ENCODE measurements at places on chromosomes 12 and 14.
A peak's percentile ranks its signal among the peaks of the same experiment; 100 is the strongest.

- no peak for DNase-seq
Observed at GRCh38 chr12:130714591-130715149, 1.4 kb downstream of the RIMBP2 start.

DNA sequence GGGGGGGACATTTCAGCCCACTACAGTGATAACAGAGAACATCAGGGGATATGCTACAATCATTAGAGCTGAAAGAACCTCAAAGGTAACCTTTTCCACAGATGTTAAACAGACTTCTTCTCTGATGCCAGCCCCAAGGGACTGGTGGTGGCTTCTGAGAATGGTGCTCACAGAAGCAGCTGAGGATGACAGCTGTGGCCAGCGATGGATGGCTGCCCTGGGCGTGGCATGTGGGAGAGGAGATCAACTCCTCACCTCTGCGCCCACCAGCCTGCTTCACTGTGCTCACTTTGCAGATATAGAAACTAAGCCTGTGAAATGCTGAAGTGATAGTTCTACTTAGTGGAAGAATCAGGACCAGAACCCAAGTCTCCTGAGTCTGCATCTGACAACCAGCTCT, 33.0 kb downstream of the FOXN3 start:
- DNase-seq = no peak

DNA sequence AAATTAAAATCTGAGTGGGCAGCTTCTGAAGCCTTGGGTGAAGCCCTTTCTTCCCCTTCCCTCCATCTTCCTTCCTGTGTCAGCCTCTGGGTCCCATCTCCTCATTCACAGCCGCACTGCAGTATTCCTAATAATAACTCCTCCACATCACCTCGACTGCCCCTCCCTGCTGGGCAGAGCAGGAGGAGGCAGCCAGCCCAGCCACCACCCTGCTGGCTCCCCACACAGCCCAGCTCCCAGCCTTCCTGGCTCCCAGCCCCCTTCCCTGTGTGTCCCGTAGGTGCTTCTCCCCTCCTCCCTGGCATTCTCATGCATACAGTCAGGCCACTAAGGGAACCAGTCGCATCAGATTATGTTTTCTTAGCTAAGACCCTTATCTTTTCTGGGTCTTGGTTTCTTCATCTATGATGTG, 3.7 kb downstream of the IFFO1 start:
- no peak for DNase-seq

GRCh38 chr12:30197392-30198057, 413.8 kb upstream of the TMTC1 start:
- DNase-seq = no peak

DNA sequence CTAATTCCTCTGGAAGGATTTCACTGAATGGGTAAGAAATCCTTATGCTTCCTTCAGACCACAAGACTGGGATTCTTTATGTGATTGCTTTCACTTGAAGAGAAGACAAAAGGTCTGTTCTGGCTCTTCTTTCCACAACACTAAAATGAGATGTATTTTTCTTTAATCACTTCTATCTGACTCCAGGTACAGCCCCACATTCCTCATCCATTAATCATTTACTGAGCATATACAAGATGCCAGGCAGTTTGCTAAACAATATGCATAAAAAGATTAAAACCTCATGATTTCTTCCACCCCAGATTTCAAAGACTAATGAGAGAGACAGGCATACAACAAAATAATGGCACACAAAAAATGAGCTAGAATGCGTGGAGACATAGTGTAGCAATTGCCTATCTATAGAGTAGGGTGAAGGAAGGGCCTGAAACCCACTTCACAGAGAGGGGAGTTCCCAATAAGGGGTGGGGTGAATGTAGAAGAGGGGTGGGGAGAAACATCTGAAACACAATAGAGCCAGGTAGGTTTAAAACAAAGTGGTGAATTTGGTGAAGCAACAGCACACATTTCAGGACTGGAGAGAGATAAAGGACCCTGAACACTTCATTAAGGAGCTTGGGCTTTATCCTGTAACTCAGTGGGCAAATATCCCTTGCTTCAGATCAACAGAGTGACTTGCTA, 65.1 kb upstream of the PRB2 start:
- DNase-seq = no peak

- no peak for DNase-seq
Observed at GRCh38 chr12:59405992-59406391, 189.8 kb upstream of the SLC16A7 start.

- no peak for DNase-seq
Observed at GRCh38 chr12:41344776-41345470, 156.8 kb downstream of the PDZRN4 start.

DNA sequence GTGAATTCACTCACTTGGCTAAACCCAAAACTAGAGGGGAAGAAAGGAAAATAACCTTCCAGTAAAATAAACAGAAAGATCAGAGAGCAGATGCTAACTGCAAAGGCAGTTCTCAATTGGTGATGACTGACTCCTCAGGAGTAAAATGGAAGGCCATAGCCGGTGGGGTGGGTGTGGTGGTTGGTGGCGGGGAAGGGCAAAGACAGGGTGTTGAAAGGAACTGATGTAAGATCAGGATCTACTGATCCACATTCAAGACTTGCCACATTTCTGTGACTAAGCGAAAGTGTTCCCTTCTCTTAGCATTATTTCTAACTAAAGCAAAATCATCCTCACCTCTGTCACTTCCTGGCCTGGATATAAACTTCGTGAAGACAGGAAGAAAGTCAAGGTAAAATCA, 26.3 kb upstream of the TC2N start:
- peak; percentile 40 for DNase-seq

DNA sequence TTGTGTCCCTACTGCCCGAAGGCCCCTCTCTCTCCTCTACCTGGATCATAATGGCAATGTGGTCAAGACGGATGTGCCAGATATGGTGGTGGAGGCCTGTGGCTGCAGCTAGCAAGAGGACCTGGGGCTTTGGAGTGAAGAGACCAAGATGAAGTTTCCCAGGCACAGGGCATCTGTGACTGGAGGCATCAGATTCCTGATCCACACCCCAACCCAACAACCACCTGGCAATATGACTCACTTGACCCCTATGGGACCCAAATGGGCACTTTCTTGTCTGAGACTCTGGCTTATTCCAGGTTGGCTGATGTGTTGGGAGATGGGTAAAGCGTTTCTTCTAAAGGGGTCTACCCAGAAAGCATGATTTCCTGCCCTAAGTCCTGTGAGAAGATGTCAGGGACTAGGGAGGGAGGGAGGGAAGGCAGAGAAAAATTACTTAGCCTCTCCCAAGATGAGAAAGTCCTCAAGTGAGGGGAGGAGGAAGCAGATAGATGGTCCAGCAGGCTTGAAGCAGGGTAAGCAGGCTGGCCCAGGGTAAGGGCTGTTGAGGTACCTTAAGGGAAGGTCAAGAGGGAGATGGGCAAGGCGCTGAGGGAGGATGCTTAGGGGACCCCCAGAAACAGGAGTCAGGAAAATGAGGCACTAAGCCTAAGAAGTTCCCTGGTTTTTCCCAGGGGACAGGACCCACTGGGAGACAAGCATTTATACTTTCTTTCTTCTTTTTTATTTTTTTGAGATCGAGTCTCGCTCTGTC, 1.8 kb downstream of the INHBE start:
- no peak for DNase-seq

- no peak for DNase-seq
Observed at GRCh38 chr14:54173802-54174201, 217.2 kb upstream of the BMP4 start.

DNA sequence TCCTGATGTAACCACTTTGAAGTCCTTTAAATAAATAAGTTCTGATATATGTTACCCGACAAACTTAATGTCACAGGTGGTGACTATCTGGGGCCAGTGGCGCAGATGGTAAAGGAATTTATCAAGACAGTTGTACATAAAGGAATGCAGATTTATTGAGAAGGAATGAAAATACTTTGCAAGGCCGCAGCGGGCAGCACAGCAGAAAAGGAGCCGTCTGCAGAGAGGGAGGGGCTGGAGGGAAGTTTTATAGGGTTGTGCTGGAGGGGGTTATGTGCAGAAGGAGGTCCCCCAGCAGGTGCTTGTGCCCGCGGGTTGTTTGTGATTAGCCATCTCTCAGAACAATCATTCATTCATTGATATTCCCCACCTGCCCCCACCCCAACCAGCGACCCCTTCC, 17.4 kb downstream of the GPRC5D start:
- DNase-seq = no peak

GRCh38 chr14:92481386-92481785, 32.2 kb upstream of the RIN3 start:
- no peak for DNase-seq

DNA sequence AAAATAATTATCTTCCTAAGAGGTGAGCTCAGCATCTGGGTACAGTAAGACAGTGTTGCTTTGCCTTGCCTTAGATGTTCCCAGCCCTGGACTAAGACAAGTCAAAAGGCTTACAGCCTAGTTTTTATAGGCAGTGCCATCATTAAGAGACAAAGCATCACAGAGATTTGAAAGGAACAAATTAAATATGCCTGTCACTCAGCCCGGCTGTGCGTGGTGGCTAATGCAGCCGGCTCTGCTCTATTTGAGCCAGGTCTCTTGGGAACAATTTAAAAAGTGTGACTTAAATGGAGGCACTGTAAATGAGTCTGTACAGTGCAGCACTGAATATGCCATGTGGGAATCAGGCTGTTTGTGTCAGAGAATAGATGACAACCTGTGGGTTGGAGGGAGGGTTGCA, 1687.4 kb upstream of the FLRT2 start:
- DNase-seq = no peak

DNA sequence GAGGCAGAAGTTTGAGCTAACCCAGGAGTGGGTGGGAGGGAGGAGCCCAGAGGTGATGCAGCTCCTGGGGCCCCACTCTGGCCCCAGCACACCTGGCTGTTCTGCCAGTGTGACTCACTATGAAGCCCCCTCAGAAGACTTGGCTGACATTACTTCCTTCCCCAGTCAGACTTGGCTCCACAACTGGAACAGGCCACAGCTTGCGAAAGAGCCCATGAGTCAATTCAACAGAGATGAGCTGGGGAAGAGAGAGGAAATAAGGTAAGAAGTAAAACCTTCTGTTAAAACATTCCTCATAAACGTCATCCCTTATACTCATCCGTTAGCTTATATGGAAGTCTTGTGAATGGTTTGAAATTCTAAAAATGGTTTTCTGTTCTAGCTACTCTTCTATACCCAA, 245.9 kb downstream of the ADAMTS20 start:
- DNase-seq = no peak

DNA sequence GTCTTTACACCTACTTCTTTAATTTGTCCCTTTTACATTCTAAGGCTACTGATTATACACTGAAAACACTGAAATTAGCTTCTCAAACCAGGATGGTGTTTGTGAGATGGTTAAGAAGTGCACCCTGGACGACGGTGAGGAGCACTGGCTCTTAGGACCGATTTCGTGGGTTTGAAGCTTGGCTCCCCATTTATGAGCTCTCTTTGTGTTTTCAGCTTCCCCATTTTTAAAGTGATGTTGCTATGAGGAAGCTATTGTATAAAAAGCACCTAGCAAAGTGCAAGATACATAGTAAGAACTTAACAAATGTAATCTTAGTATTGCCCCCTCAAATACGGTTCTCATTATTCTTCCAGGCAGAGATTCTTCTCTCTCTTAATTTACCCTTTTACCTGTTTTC, 4.7 kb downstream of the NFYB start:
- DNase-seq = no peak

GRCh38 chr12:3103806-3104205, 26.6 kb downstream of the TSPAN9 start:
- DNase-seq = no peak

- DNase-seq = no peak
Observed at GRCh38 chr12:50097952-50098351, 5.9 kb upstream of the GPD1 start.

DNA sequence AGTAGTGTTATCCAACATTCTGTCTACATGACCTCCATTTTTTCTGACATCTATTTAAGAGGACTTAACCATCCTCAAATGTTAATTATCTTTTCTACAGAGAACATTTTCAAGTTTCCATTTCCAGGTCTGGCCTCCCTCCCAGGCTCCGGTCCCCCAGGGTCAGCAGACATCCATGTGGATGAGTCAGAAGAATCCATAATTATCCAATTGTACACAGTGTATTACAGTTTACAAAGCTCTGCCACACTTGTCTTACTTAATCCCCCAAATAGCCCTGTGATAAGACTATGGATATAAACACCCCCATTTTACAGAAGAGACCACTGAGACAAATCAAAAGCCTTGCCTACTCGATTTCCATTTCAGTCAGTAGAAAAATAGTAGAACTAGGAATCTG, 65.0 kb downstream of the SLC8A3 start:
- no peak for DNase-seq

GRCh38 chr12:98060411-98060810, 455.0 kb upstream of the TMPO start:
- no peak for DNase-seq

GRCh38 chr12:108842361-108842760, 15.0 kb downstream of the SSH1 start:
- DNase-seq = no peak

- DNase-seq = peak; percentile 60
Observed at GRCh38 chr12:57086493-57087009, 2.4 kb upstream of the NAB2 start.

GRCh38 chr14:61632807-61633206, 62.5 kb upstream of the HIF1A start:
- DNase-seq = no peak

- no peak for DNase-seq
Observed at GRCh38 chr14:79028281-79028680, 858.1 kb downstream of the NRXN3 start.

DNA sequence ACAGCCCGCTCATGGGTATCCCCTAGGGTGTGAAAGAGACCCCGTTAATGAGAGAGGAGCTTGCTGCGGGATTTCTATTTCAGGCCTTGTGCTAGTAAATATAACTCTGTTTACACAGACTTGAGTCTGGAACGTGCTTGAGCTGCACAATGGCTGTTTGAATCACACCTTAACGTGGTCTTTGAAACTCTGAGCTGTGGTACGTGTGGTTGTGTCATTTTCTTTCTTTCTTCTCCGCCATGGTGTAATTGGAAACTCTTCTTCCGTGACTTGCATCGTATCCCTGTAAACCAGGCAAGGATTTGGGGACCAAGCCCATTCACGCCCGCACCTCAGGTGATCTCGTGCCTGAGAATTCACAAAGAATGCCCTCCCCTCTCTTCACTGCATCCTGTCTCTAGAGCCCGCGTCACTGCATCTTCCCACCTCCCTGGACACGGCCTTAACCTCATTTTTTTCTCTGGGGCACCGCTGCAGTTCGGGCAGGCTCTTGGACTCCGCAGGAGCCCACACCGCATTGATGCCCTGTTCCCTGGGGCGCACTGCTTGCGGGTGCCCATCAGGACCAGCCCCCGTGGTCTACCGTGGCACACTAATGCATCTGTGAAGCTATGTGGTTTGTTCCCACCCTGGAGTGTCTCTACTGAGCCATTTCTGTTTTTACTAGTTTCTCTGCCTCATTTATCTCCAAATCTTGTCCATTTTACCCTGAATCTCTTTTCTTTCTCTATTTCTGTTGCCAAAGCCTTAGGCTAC, 78.4 kb upstream of the PARP11 start:
- DNase-seq = no peak

- no peak for DNase-seq
Observed at GRCh38 chr12:2256915-2257314, 204.1 kb downstream of the CACNA1C start.

DNA sequence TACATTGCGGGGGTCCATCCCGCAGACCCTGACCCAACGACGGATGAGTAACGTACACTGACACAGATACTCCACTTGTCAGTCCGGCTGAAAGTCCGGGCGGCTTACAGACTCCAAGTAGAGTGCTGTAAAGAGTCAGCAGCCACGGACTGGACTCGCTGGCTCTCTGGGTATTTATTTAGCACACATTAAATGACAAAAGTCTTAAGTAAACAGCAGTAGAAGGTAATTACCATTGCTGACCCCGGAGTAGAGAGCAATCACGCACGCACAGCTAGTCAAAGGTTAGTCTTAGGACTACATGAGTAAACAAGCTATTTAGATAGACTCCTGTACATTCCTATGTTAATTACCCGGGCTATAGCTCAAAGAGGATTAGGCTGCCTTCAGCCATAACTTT, 780.9 kb downstream of the RPS29 start:
- no peak for DNase-seq

Data from stimulated activated CD4-positive, alpha-beta T cell treated with anti-CD3 and anti-CD28 coated beads, Interleukin-4, amount 100 ng/mL, for 24 hours (primary cell).